Brain microvascular endothelial cell (primary cell): ENCODE measurements at places on chromosomes 6 and 20.

DNA sequence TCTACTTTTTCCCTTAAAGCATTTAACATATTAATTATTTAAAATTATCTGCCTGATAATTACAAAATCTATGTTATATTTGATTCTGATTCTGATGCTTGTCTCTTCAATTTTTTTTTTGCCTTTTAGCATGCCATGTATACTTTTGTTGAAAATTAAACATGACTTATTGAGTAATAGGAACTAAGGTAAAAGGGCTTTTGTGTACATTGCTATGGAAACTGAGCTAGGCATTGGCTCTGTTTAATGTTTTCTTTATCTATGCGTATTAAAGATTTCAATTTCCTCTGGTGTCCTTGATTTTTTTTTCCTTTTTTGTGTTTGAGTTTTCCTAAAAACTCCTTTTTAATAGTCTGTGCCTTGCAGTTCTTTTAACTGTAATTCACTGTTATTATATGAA lies 805.2 kb downstream of the DHX35 start:
- DNase-seq = no peak

DNA sequence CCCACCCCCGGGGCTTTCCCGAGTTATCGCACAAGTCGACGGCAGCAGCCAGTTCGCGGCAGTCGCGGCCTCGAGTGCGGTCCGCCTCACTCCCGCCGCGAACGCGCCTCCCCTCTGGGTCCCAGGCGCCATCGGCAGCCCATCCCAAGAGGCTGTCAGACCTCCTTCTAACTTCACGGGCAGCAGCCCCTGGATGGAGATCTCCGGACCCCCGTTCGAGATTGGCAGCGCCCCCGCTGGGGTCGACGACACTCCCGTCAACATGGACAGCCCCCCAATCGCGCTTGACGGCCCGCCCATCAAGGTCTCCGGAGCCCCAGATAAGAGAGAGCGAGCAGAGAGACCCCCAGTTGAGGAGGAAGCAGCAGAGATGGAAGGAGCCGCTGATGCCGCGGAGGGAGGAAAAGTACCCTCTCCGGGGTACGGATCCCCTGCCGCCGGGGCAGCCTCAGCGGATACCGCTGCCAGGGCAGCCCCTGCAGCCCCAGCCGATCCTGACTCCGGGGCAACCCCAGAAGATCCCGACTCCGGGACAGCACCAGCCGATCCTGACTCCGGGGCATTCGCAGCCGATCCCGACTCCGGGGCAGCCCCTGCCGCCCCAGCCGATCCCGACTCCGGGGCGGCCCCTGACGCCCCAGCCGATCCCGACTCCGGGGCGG lies 1.6 kb downstream of the GNAS start:
- DNase-seq = no peak

DNA sequence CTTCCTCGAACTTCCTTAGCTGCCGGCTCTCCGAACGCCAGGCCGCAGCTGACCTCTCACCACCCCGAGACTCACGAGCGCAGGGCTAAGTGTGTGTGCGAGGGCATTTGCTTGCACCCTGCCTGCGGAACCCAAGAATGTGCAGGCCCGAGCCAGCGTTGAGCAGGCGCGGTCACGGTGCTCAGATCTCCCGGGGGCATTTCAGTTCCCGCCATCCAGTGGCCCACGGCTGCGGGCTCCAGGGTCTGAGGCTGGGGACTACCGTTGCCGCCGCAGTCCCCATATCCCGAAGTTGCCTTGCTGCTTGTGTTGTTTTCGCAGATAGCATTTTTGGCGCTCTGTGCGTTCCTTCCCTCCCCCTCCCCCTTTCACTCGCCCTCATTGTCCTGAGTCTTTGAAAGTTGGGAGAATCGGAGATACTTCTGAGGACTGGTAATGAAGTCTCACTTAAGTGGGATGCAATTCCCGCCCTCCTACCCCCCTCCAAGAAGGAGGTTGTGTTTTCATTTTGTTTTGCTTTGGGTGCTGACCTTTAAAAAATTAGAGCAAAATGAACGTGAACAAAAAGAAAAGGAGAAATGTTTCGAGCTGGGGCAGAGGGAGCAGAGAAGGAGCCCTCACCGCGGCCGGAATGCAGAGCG lies 1.7 kb downstream of the NR2E1 start:
- DNase-seq = no peak

GRCh38 chr6:54193560-54193959 lies 82.3 kb downstream of the MLIP start:
- peak; percentile 1 for DNase-seq

DNA sequence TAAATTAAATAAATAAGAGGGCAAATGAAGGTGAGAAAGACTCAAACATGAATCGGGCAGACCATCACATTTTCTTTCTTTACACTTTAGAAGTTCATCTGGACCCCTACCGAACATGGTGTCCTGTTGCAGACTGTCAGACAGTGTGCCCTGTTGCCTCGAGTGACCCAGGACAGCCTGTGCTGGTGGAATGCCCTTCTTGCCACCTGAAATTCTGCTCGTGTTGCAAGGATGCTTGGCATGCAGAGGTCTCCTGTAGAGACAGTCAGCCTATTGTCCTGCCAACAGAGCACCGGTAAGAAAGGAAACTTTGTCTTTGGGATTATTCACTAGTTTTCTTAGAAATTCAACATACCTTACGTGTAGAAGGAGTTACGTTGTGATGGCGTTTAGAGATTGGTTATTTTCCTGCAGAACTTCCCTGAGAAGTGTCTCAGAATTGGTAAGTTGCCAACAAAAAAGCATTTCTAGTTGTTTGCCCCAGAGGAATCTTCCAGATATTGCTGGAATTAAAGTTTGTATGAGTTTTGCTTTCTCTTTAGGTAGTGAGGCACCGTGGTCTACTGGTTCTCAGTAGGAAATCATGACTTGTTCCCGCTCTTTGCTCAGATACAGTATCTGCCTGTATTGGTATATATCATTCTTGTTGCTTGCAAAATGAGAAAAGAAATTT lies 70.1 kb downstream of the RNF144B start:
- DNase-seq = peak; percentile 6

DNA sequence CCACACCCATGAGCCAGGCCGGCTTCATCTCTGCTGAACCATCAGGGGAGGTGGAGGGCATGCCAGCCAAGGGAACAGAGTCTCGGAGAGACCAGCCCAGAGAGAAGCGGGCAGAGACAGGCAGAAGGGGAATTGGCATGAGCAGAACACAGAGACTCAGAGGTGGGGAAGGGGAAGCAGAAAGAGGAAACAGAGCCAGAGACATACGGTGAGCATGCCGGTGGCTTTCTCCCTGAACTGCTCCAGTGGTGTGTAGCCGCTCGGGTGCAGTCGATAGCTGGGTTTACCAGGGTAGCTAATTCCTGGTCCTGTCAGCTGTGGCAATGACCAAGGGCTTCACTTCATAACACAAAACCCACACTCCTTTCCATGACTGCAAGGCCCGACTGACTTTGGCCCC lies 83.6 kb upstream of the CCDC167 start:
- no peak for DNase-seq

DNA sequence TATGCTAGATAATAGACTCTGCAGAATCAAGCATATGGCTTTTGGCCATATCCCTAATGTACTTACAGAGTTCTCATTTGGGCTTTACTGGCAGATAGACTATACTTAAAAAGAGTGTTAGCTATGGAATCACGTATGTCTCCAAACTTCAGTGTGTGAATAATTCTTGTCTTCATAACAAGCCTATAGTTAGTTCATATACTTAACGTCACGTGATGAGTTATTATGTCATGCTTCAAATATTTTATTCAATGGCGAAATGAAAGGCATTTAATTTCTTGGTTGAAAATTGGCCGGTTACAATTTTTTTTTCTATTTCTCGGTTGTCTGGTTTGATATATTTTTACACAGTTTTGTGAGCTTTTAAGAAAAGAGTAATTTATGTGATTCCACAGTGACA lies 62.7 kb downstream of the MEI4 start:
- DNase-seq = no peak

DNA sequence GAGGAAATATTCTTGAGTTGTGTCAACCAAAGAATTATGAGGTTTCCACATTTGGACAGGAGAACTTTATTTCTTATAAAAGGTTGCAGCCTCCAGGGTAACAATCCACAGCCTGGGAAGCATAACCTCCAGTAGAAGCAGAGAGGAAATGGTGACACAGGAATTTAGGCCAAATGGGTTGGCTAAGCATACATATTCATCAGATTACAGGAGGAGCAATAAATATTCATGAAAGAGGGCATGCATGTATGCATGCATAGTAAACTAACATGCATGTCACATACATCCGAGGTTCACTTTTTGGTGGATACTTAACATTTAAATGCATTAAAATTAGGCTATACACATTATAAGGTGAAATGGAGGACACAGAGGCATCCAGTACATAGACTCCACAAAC lies 55.7 kb upstream of the NT5E start:
- no peak for DNase-seq

DNA sequence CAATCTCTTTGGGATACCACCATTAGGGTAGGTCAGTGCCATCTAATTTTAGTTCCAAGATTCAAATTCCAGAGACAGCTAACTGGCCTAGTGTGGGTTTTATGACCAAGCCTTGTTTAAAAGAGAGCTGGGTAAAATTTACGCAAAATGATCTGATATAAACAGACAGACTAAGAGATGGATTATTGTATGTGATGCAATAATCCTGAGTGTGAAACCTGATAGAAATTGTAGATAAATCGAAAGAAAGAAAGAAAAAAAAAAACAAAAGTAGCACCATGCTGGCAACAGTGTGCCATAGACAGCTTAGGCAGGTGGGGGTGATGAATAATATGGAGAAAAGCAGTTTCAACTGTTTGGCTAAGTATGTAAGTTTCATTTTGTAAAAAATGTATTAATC lies 2.9 kb downstream of the ZNF184 start:
- DNase-seq = no peak

DNA sequence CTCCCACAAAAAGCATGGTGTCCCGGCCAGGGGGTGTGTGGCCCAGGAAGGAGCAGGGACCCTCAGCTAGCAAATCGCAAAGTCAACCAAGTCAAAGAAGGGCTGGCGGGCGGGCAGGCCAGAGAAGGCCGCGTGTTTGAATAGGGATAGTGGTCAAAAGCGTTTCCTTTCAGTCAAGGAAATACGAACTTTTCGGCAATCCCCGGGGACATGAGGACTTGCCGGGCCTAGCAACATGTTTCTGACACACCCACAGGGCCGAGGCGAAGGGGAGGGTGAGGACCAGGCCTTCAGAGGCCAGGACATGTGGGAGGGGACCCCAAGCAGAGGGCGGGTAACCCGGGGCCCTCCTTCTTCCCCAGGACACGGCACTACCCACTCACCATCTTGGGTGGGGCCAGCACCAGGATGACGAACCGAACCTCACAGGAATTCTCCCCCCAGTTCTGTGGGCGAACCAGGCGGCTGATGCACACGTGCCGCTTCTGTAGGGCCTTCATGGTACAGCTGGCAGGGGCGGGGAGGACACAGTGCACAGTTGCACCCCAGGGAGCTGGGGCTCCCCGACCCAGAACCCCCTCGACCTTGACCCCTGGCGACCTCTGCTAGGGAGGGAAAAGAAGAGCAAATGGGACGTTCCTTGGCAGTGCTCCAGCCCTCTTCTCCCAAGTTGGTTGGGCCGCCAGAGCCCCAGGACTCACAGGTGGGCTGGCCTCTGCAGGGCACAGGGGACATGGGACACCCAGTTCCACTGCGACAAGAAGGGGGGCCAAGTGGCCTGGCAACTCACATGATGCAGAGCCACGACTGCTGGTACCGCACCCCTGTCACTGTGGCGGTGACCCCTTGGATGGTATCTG lies 5.6 kb downstream of the SLC4A11 start:
- DNase-seq = no peak

DNA sequence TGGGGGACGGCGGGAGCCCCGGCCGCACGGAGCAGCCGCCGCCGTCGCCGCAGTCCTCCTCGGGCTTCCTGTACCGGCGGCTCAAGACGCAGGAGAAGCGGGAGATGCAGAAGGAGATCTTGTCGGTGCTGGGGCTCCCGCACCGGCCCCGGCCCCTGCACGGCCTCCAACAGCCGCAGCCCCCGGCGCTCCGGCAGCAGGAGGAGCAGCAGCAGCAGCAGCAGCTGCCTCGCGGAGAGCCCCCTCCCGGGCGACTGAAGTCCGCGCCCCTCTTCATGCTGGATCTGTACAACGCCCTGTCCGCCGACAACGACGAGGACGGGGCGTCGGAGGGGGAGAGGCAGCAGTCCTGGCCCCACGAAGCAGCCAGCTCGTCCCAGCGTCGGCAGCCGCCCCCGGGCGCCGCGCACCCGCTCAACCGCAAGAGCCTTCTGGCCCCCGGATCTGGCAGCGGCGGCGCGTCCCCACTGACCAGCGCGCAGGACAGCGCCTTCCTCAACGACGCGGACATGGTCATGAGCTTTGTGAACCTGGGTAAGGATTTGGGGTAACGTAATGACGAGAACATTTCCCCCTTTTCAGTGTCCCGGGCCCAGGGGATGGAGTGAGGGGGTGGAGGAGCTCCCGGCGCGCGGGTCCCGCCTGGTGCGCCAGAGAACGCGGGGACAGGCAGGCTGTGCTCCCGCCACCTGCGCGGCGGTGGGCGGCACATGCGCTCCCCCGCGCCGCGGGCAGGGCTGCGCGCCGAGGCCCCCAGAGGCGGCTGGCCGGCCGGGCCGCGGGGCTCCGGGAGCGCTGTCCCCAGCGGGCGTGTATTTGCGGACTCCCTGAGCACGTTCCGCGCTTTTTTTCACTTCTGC lies 1.4 kb downstream of the BMP6 start:
- DNase-seq = no peak

DNA sequence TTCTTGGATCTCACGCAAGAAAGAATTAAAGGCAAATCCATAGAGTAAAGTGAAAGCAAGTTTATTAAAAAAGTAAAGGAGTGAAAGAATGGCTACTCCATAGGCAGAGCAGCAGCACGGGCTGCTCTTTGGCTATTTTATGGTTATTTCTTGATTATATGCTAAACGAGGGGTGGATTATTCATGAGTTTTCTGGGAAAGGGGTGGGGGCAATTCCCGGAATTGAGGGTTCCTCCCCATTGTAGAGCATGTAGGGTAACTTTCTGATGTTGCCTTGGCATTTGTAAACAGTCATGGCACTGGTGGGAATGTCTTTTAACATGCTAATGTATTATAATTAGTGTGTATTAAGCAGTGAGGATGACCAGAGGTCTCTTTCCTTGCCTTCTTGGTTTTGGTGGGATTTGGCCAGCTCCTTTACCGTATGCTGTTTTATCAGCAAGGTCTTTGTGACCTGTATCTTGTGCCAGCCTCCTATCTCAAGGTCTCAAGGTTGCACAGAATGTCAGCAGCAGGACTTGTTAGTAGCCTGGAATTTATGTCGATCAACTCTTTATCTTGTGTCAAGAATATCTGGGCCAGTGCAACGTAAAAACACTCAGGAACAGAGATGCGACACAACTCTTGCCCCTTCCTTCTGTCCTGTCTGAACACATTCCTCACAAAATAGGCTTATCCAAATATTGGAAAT lies 931.4 kb downstream of the QKI start:
- no peak for DNase-seq

DNA sequence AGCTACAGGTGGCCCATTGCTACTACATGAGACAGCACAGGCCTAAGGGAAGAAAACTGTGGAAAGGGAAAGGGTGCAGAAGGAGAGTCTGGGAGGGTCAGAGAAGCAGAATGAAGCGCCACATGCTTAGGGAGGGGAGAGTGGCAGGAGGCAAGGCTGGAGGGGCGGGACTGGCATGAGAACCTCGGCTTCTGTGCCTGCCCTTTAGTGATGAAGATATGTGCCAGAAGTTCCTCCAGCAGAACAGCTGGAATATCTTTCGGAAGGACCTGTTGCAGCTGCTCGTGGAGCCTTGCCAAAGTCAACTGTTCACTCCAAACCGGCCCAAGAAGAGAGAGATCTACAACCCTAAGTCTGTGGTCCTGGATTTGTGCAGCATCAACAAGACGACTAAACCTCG lies 61.8 kb downstream of the CNBD2 start:
- DNase-seq = no peak

- no peak for DNase-seq
Measured at GRCh38 chr20:49078310-49078709, 32.2 kb downstream of the CSE1L start.

- DNase-seq = no peak
Measured at GRCh38 chr20:61454053-61454452, 202.0 kb downstream of the CDH4 start.
